Stimulated activated CD4-positive, alpha-beta T cell treated with anti-CD3 and anti-CD28 coated beads, Interleukin-1b, Interleukin-23, amount 100 ng/mL, for 1 hour (primary cell): ENCODE measurements at places on chromosomes 3 and 15.

DNA sequence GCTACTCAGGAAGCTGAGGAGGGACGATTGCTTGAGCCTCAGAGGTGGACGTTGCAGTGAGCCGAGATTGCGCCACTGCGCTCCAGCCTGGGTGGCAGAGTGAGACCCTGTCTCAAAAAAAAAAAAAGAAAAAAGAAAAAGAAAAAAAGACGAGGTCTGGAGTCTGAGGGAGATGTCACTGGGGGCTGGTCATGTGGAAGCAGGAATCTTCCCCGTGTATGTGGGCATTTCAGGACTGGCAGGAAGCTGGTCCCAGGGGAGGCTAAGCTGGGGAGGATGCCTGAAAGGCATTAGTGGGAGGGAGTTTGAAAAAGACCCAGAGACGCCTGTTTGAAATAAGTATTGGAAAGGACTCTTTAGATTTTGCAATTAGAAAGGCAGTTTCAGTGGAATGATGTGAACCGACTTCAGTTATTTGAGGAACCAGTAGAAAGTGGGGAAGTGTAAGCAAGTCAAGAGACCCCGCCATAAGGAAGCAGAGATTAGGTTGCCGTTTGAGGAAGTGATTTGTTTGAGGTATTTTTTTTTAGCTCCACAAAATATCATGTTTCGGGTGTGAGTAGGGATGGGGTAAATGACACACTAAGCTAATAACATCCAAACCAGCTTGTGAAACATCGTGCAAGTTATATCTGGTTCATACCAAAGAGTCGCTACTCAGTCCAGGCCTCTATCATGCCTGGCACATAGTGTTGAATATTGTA lies 55.5 kb downstream of the ST6GAL1 start:
- DNase-seq, result no peak

- DNase-seq, result no peak
These were observed 1.3 kb downstream of the STAG1 start for GRCh38 chr3:136750897-136751315.

DNA sequence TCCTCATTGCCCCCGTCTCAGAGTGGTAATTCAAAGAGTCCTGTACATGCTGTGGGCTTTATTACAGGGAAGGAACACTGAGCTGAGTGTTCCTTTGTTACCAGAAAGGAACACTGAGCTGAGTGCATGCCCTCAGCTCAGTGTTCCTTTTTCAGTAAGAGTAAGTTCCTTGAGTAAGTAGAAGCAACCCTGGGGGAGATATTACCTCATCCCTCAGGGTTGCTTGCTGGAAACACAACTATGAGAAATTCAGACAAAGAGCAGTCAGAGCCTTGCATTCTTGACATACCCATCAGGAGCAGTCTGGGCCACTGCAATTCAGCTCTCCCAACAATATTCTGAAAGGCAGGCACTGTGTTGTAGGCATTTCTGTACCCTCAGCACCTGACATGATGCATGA lies 17.0 kb downstream of the CHRM5 start:
- no peak for DNase-seq

- no peak for DNase-seq
These were observed 165.6 kb downstream of the XXYLT1 start for GRCh38 chr3:195105389-195105788.

GRCh38 chr3:10434144-10434937 lies 71.0 kb downstream of the ATP2B2 start:
- no peak for DNase-seq

DNA sequence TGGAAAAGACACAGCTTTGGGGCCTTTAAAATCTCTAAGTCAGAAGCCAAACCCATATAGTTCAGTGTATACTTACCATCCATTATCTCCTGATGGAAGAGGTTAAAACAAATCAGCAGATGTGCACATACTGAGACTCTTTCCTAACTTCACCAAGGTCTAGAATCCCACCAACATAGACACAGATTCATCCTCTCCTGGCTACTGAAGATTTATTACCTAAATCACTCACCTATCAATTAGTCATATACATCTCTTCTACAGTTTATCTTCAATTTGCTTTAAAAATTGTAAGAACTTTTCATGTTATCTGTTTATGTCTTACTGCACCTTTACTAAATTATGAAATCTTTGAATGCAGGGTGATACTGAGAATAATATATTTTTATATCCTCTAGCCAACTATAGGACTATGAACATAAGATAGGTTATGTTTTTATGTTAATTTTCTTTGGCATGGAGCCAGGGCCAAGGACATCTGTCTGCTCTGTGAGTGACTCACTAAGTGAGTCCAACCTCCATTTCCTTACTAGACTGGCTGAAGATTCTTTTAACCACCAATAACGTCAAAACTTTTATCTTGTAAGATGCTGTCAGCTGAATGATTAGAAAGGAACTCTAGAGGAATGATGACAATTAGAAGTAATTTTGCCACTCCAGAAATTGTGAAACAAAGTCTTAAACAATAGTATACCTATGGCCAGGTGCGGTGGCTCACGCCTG lies 397.6 kb downstream of the FOXP1 start:
- DNase-seq, result peak; percentile 15

DNA sequence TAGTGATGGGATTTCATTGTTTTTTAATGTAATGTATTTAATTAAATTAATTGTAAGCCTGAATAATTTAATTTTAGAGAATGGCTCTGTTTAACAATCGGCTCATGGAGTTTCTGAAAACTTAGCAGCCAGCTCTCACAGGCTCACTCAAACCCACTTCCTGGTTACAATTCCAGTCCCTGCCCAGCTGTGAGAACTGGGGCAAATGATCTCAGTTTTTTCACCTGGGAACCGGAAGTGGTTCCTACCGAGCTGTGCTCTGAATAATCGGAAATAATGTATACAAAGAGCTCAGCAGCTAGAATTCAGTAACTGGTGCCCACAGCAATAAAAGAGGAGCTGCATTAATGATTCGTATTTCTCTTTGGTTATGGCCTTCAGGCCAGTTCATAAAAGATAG lies 244.3 kb upstream of the MCTP2 start:
- DNase-seq, result no peak

- DNase-seq, result no peak
These were observed 55.0 kb upstream of the RPL32 start for GRCh38 chr3:12896063-12896985.

DNA sequence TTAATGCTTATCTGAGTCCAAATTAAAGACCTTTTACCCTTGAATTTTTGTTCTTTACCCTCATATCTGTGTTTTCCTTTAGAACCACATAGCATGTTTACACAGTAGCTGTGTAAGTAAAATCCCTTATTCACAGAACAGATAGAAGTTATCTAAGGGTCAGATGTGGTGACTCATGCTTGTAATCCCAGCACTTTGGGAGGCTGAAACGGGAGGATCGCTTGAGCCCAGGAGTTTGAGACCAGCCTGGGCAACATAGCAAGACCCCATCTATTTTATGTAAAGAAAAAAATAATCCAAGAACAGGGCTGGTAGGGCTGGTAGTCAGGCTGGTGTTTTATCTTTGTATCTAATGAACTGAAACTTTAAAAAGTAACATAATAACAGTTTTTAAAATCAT lies 23.2 kb downstream of the NXPE3 start:
- no peak for DNase-seq

- peak; percentile 48 for DNase-seq
These were observed 1.6 kb upstream of the TEX264 start for GRCh38 chr3:51669241-51670052.

DNA sequence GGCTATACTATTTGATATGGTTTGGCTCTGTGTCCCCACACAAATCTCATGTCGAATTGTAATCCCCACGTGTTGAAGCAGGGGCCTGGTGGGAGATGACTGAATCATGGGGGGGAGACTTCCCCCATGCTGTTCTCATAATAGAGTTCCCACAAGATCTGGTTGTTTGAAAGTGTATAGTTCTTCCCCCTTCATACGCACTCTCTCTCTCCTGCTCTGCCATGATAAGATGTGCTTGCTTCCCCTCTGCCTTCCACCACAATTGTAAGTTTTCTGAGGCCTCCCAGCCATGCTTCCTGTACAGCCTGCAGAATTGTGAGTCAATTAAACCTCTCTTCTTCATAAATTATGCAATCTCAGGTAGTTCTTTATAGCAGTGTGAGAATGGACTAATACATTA lies 290.1 kb upstream of the CHRM5 start:
- DNase-seq, result no peak

DNA sequence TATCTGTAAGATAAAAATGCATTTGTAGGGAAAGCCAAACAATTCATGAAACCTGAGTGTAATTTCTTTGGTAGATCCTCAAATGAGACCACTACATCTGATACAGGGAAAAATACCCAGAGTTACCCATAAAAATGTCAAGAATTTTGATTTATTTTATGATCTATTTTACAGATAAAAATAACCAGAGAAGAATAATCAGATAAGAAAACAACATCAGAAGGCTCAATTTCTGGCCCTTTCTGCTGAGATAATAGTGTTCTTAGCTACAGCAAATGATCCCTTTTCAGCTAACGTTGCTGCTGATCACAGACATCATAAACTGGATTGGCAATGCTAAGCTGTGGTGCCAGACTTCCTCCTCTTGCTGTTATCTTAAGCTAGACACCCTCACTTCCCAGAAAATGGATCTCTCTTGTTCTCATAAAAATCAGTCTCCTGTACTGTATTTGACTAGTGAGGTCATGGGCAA lies 21.3 kb upstream of the TMEM108 start:
- no peak for DNase-seq

DNA sequence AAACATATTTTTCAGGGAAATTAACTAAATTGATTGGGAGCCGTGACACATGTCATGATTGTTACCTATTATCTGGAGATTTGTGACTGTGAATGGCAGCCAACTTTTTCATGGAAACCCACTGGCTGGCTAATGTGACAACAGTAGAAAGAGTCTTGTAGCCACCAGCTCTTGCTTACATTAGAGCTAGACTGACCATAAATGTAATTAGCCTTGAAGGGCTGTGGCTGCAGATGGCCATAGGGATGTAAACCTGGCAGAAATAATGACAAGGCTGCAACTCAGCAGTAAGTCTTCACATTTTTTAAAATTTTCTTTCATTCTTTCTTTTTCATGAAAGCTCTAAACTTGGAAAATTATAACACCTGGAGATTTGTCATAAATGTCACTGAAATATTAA lies 168.2 kb upstream of the ROBO2 start:
- no peak for DNase-seq

DNA sequence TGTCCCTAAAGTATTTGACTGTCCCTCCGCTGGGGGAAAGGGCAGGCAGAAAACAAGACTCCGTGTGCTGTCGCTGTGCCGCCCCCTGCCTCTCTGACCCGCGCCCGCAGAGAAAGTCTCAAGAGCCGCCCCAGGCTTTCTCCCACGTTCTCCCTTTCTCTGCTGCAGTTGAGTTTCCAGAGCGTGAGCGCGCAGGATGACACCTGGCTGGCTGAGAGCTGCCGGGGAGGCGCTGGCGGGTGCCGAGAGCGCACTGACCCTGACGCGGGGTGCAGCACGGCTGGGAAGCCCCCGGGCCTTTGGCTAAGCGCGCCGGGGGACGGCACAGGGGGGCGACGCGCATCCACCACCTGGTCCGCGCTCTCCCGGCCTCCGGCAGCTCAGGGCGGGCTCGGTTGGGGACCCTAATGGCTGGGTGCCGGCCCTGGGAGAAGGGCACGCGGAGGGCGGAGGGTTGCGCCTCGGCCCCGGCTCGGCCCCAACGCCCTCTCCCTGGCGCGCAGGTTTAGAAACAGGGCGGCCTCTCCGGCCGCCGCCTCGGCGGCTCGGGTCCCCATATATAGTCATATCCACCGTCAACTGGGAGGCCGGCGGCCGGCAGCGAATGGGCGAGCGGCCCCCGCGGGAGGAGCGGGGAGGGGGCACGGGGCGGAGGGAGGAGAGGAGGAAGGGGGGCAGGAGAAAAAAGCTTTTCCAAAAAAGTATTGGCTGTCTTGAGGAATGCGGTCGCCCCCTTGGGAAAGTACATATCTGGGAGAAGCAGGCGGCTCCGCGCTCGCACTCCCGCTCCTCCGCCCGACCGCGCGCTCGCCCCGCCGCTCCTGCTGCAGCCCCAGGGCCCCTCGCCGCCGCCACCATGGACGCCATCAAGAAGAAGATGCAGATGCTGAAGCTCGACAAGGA lies at the start of gene TPM1:
Gene TPM1, plus strand, starts transcription at position 774 of the 903 bp plus-strand sequence. Its CDS starts 83 bp downstream, at position 857.
- DNase-seq, result no peak

DNA sequence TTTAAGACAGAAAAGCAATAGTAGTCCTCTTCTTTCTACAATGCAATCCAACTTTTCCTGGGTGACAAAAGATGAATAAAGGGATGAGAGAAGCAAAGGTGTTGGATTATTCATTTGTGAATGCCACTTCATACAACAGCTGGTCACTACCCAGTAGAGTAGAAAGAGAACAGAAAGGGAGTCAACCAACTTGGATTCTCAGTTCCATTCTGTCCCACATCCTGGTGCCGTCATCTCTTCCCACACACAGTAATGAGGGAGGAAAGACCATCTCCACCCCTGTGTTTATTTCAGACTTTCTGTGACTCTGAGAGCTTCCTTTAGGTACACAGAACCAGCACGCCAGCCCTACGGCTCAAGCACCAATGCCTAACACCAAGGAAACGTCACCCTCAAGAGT lies 71.0 kb downstream of the FOXP1 start:
- no peak for DNase-seq

DNA sequence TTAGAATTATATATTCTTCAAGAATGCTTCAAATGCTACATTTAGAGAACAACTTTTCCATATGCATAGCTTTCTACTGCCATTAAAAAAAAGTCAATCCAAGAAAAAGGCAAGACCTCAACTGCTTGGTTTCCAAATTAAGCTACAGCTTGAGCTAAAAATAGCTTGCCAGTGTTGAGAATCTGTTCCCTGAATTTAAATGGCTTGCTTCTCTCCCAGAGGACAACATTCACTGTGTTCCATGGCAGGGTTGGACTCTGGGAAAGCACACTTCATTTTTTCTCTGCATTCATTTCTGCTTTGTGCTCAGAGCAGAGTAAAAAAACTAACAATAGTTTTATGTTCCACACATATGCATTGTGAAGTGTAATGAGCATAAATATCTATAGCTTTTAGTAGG lies 50.3 kb upstream of the ACTL6A start:
- DNase-seq, result no peak

DNA sequence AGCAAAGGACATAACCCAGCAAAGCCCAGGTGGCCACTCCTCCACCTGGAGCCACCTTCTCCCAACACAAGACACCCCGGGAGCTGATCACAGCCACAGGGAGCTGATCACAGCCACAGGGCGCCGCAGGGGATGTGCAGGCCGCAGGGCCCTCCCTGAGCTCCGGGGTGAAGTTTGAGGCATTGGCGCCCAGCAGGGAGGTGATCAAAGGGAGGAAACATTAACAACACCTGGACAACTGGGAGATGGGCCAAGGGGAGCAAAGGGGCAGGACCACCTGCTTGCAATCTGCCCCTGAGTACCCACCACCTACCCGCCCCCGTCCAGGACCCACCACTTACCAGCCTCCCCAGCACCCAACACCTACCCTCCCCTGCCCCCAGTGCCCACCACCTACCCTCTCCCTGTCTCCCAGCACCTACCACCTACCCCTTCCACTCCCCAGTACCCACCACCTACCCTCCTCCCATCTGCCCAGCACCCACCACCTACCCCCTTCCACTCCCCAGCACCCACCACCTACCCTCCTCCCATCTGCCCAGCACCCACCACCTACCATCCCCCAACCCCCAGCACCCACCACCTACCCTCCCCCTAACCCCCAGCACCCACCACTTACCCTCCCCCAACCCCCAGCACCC lies 2.4 kb downstream of the UROC1 start:
- DNase-seq, result no peak
